ENCODE measurements at places on chromosomes 1 and 21. TPM values are rescaled to one million over a fixed set of nuclear protein-coding genes. Genes with fewer than 3 reads are reported as not detected.

- no peak overlapping the region for H3K27ac ChIP-seq
- peaks cover 4% of the 10 kb centered on the region for H3K27me3 ChIP-seq
- no peaks in the 10 kb centered on the region for H3K4me1 ChIP-seq
- H3K36me3 ChIP-seq, result no peaks in the 10 kb centered on the region
- peak; percentile 57 for DNase-seq
These were observed 19.7 kb downstream of the PPFIA4 start for GRCh38 chr1:203045821-203046594.

DNA sequence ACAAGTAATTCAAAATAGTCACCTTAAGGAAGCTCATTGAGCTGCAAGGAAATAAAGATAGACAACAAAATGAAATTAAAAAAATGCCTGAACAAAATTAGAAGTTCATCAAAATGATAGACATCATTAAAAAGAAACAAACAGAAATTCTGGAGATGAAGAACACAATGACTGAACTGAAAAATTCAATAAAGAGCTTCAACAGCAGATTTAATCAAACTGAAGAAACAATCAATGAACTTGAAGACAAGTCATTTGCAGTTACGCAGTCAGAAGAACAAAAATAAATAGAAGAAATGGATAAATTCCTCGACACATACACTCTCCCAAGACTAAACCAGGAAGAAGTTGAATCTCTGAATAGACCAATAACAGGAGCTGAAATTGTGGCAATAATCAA is 390.0 kb upstream of the SPAG17 start:
- no peaks in the 10 kb centered on the region for H3K4me1 ChIP-seq
- no peaks in the 10 kb centered on the region for H3K36me3 ChIP-seq
- H3K4me3 ChIP-seq, result no peak overlapping the region
- no peak overlapping the region for H3K27ac ChIP-seq
- H3K27me3 ChIP-seq, result no peaks in the 10 kb centered on the region

DNA sequence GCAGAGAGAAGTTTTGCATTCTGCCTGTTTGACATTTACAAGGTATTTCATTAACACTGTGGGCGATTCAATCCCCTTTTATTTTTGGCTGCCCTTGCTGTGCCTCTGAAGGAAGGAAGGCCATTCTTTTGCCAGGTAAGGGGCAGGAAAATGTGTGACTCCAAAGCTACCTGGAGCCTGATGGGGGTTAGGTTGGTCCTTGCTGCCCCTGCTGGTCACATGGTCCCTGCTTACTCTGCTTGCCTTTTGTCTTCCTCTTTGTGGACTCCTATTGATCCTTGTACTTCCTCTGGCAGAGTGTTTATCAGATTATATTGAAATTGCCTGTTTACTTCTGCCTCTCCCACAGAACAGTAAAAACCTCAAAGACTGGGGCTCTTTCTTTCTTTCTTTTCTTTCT is 65.7 kb downstream of the ST6GALNAC3 start:
- no peaks in the 10 kb centered on the region for H3K36me3 ChIP-seq
- peak overlapping the region; percentile 22 for H3K27ac ChIP-seq
- no peaks in the 10 kb centered on the region for H3K27me3 ChIP-seq
- H3K4me1 ChIP-seq, result peaks cover 3% of the 10 kb centered on the region
- DNase-seq, result no peak
- no peak overlapping the region for H3K4me3 ChIP-seq

GRCh38 chr21:35833388-35833787 is 226.9 kb downstream of the SETD4 start:
- H3K4me3 ChIP-seq, result no peak overlapping the region
- no peaks in the 10 kb centered on the region for H3K36me3 ChIP-seq
- no peaks in the 10 kb centered on the region for H3K27me3 ChIP-seq
- no peaks in the 10 kb centered on the region for H3K4me1 ChIP-seq
- H3K27ac ChIP-seq, result no peak overlapping the region

- DNase-seq, result no peak
- no peak overlapping the region for H3K4me3 ChIP-seq
- H3K4me1 ChIP-seq, result peaks cover 5% of the 10 kb centered on the region
- no peak overlapping the region for H3K27ac ChIP-seq
- H3K36me3 ChIP-seq, result no peaks in the 10 kb centered on the region
These were observed 11.4 kb upstream of the TSPEAR start for GRCh38 chr21:44722731-44723130.

CASQ2 gene
- 29.9 TPM for total RNA-seq

GRCh38 chr1:175874081-175874480 is 130.7 kb upstream of the TNR start:
- H3K4me1 ChIP-seq, result no peaks in the 10 kb centered on the region
- DNase-seq, result no peak
- no peaks in the 10 kb centered on the region for H3K36me3 ChIP-seq
- H3K27me3 ChIP-seq, result no peaks in the 10 kb centered on the region

- DNase-seq, result no peak
- H3K4me3 ChIP-seq, result no peak overlapping the region
- H3K27ac ChIP-seq, result no peak overlapping the region
- peaks cover 14% of the 10 kb centered on the region for H3K4me1 ChIP-seq
- peaks cover 15% of the 10 kb centered on the region for H3K27me3 ChIP-seq
These were observed 5.0 kb upstream of the ADAMTS1 start for GRCh38 chr21:26850116-26850643.

GRCh38 chr1:228876187-228876586 is 140.9 kb downstream of the RHOU start:
- no peaks in the 10 kb centered on the region for H3K4me1 ChIP-seq
- H3K27me3 ChIP-seq, result no peaks in the 10 kb centered on the region
- no peak overlapping the region for H3K4me3 ChIP-seq
- H3K36me3 ChIP-seq, result no peaks in the 10 kb centered on the region

GRCh38 chr1:116966791-116967190 is 34.8 kb upstream of the CD101 start:
- H3K36me3 ChIP-seq, result peaks cover 60% of the 10 kb centered on the region
- H3K27ac ChIP-seq, result no peak overlapping the region
- no peaks in the 10 kb centered on the region for H3K27me3 ChIP-seq
- no peak overlapping the region for H3K4me3 ChIP-seq
- peaks cover 5% of the 10 kb centered on the region for H3K4me1 ChIP-seq
- DNase-seq, result no peak

DNA sequence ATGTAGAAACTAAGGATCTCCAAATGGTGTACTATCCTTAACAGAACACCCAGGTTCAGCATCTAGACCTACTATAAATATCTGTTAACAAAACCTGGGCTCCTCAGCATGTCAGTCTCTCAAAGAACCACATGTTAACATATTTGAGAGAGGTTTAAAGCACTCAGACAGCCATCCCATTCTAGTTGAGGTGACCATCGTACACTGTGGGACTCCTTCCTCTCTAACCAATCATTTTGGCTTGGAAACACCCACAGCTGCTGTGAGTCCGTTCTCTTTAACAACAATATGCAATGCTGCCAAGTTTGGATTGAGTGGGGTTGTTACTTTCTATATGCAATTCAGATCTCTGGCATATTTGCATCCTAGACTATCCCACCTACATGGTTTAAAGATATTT is 105.8 kb downstream of the MRPL39 start:
- no peak overlapping the region for H3K27ac ChIP-seq
- no peaks in the 10 kb centered on the region for H3K27me3 ChIP-seq
- H3K36me3 ChIP-seq, result no peaks in the 10 kb centered on the region
- no peaks in the 10 kb centered on the region for H3K4me1 ChIP-seq

RIMS3 gene
- 0.45 TPM for total RNA-seq

- H3K4me1 ChIP-seq, result peaks cover 40% of the 10 kb centered on the region
- H3K36me3 ChIP-seq, result no peaks in the 10 kb centered on the region
- DNase-seq, result no peak
- H3K27me3 ChIP-seq, result peaks cover 5% of the 10 kb centered on the region
- H3K27ac ChIP-seq, result no peak overlapping the region
- H3K4me3 ChIP-seq, result no peak overlapping the region
These were observed 123.7 kb downstream of the FOXD2 start for GRCh38 chr1:47561523-47562007.

DNA sequence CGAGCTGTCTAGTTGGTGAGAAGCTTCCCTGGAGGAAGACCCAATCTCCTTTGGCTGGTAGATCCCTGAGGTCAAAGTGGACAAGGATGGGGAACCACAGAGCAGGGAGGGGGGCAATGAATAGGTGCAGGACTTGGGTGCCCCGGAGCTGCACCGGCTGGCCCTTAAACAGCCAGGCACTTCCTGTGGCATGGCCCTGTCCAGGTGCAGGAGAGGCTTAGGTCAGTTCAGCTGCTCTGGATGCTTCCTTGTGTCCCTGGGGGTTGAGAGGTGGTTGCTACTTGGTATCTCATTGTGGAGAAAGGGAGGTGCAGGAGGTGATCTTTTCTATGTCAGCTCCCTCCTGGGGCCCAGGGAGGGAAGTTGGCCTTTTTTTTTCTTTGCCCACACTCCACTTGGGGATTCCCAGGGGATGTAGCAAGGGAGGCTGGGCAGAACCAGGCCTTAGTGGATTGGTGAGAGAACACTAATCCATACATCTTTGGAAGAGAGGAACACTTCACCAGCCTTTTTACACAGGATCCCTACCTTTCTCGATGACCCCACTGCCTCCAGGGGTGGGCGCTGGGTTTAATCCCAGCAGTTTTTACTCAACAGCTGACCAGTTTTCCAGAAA is 1.2 kb upstream of the ST3GAL3 start:
- no peak overlapping the region for H3K27ac ChIP-seq
- peaks cover 51% of the 10 kb centered on the region for H3K36me3 ChIP-seq
- H3K27me3 ChIP-seq, result no peaks in the 10 kb centered on the region

DNA sequence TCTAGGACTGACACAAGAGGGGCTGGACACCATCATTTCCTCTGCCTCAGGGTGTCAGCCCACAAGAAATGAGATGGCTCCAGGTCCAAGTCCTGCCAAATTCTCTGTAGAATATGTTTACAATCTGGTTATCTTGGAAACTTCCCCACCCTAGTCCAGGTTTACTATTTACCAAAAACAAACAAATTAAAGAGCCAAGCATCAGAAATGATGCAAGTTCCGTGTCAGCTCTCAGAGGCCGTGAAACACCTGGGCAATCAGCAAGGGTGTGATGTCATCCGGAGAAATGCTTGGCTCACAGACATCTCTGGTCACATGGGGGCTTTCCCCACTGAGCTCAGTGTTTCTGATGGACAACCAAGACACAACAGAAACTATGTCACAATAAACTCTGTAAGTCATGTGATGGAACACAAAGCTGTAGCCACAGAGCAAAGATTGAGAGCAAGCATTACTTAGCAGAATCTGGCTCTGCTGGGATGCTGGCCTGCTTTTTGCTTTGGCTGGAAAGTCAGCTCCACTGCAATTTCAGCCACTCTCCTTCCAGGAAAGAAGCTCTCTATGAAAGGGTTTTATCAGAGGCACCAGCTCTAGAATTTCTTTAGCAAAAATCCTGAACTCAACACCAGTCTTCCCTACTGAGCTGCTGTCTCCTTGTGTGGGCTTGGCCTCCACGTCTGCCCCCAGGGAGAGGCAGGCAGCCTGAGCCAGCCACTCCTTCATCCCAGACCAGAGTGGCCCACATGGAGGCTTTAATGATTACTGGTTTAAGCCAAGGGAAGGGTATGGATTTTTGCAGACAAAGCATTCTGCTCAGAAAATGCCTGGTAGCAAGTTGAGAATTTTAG is 55.9 kb downstream of the NENF start:
- no peaks in the 10 kb centered on the region for H3K27me3 ChIP-seq
- H3K4me1 ChIP-seq, result peaks cover 32% of the 10 kb centered on the region
- H3K4me3 ChIP-seq, result no peak overlapping the region
- H3K27ac ChIP-seq, result peak overlapping the region; percentile 58
- peak; percentile 60 for DNase-seq

DNA sequence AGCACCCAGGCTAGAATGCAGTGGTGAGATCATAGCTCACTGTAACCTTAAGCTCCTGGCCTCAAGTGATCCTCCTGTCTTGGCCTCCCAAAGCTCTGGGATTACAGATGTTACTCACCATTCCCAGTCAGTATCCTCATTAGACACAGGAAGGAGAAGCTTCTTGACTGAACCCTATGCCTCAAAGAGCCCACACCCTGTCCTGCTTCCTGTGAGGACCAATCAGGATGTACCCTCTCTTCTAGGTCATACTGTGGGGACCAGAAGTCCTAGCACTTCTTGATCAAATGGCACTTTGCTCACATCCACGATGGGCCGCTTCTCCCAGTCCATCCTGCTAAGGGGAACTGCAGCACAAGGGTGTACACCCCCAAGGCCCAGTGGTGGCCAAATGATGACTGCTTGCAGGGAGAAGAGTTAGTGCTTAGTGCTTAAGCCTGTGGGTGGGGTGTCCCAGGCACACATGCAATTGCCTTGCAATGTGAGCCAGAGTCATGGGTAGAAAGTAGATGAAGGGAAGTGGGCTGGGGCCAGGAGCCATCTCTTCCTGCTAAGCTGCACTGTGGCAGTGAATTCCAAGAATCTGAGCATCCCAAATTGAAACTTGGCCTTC is 9.8 kb downstream of the CD34 start:
- H3K27me3 ChIP-seq, result no peaks in the 10 kb centered on the region
- H3K4me1 ChIP-seq, result peaks cover 9% of the 10 kb centered on the region
- H3K27ac ChIP-seq, result no peak overlapping the region
- DNase-seq, result no peak
- no peak overlapping the region for H3K4me3 ChIP-seq
- H3K36me3 ChIP-seq, result no peaks in the 10 kb centered on the region

CCDC27 gene
- not detected for total RNA-seq

RPTN gene
- not detected for total RNA-seq

- DNase-seq, result no peak
- H3K36me3 ChIP-seq, result no peaks in the 10 kb centered on the region
- no peaks in the 10 kb centered on the region for H3K4me1 ChIP-seq
- no peaks in the 10 kb centered on the region for H3K27me3 ChIP-seq
These were observed 172.2 kb downstream of the EDEM3 start for GRCh38 chr1:184582411-184582810.

Data from stomach (tissue), 19 donors.